Karpas-422 (cell line): ENCODE measurements at places on chromosomes 16 and 17.
A peak's percentile ranks its signal among the peaks of the same experiment; 100 is the strongest.

- DNase-seq: no peak
These were observed 8.6 kb downstream of the BAHCC1 start for GRCh38 chr17:81403671-81404534.

- no peak for DNase-seq
These were observed 26.9 kb upstream of the TIMP2 start for GRCh38 chr17:78951967-78952551.

DNA sequence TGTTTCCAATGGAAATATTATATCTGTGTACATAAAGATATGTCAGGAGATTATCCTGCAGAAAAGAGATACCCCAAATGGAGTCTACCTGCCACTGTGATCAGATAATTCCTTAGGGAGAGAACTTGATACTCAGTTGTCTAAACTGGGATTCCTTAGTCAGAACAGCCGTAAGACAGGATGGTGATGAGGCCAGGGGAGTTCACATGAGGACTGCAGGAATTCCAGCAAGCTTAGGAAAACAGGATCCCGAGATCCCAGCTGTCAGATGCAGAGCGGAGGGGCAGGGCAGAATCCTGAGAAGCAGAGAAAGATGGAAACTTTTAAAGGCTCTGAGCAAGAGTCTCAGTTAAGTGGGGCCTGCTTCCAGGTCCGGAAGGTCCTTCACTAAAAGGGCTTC lies 4.7 kb downstream of the KRABD2 start:
- no peak for DNase-seq

DNA sequence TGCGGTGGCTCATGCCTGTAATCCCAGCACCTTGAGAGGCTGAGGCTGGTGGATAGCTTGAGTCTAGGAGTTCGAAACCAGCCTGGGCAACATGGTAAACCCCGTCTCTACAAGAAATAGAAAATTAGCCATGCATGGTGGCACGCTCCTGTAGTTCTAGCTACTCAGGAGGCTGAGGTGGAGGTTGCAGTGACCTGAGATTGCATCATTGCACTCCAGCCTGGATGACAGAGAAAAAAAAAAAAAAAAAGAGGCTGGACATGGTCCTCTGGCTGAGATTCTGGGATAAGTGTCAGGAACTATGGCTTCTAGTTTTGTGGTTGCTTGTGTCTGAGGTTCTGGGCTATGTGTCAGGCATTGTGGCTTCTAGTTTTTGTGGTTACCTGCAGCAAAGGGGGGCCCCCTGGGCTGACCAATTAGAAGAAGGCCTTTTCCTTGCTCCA lies 7.0 kb downstream of the KSR1 start:
- no peak for DNase-seq

GRCh38 chr17:42512246-42512645 lies 23.8 kb upstream of the NAGLU start:
- DNase-seq: no peak

DNA sequence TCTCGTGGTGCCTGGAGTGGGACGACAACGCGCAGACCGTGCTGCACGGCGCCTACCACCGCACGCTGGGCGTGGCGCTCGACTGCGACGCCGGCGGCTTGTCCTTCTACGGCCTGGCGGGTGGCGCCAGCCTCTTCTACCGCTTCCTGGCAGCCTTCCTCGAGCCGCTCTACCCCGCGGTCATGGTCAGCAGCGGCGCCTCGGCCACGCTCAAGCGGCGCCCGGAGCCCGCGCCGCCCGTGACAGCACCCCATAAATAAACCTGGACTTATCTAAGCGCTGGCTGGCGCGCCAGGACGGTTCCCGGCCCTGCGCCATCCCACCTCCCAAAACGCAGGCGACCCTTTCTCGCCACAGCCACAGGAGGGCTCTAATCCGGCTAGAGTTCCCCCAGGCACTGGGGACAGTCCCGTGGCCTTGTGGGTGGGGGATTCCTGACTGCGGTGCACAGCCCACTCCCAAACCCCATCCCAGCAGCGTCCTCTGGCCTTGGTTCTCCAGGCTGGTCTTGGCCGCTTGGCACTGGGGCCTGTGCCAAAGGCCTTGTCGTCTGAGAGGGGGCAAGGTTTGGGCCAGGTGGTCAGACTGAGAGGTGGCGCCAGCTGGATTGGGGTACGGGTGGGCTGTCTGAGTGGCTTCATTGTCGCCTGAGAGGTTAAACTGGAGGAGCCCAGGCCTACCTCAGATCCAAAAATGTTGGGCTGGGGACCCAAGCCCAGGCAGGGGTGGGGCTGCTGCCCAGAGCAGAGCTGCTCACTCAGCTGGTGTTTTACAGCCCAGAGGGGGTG lies 10.1 kb upstream of the SLC16A5 start:
- peak; percentile 68 for DNase-seq

GRCh38 chr16:10098991-10099390 lies 83.2 kb downstream of the GRIN2A start:
- no peak for DNase-seq

- no peak for DNase-seq
These were observed 125.0 kb downstream of the HS3ST3A1 start for GRCh38 chr17:13476720-13477119.

DNA sequence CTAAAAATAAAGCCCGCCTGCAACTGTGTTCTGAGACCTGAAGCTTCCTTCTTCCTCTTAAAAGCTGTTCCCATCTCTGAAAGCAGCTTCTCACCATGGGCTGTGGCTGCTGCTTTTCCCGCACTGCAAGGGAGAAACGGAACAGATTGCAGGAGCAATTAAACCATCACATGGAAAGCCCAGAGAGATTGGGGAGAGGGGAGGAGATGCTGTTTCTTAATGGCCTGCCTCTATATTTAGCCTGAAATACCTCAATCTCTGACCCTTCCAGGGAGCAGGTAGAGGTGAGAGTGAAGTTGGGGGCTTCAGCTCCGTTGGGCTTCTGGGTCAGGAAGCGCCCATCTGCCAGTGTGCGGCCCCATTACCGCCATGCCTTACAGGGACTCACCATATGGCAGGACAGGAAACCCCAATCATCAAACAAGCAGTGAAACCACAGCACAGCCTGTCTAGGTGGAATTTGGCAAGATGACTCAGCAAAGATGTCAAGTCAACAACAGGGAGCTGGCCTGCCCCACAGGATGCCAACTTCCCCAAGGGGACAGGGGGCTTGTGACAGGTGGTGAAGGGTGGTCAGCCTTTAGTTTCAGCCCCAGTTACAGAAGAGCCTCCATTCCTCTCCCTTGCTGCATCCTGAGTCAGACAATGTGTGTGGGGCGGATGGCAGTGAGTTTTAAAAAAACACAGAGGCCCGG lies 286.6 kb upstream of the CCL2 start:
- no peak for DNase-seq

DNA sequence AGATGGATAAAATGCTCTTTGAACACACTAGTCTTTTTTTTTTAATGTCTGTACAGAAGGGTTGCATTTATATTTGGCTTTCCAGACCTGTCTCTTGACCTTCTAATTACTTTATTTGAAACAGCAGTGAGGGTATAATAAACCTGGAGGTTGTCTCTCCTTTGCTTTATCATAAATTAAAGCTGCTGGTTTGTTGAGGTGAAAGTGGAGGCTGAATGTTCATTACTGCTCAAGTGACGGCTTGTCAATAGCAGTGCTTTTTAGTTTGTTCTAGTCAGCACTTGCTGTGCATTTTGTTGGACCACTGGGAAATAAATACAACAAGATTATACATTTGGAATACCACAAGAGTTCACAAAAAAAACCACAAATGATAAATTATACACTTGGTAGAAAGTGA lies 264.2 kb downstream of the IRX3 start:
- DNase-seq: no peak

DNA sequence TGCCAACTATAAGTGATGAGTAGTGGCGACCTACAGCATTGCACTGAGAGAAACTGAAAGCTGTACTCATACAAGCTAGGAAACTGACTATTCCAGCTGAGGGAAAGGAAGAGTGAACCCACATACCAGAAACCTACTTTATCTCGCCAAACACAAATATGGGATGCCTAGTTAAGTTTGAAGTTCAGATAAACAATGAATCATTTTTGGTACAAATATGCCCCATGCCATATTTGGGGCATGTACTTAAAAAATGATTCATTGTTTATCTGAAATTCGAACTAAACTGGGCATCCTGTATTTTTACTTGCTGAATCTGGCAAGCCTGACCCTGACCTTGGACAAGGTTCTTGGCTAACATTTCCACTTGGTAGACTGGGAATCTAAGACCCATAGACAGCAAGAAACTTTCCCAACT lies 527.8 kb upstream of the PSMD7 start:
- no peak for DNase-seq

GRCh38 chr16:87356491-87356853 lies 27.1 kb downstream of the FBXO31 start:
- DNase-seq: no peak

DNA sequence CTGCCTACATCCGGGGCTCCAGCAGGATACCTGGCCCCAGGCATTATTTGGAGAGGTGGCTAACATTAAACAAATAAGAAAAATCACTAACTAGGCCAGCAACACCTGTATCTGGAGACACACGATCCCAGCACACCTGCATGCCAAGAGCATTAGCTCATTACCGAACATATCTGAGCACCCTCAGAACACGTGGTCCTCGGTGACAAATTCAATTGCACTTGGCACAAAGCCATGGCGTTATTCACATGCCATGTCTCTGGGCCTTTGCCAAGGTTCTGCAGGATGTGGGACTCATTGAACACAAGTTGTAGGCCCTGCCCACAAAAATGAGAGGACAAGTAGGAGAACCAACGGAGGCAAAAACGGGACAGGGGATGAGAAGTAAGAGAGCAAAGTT lies 552.3 kb downstream of the TOX3 start:
- no peak for DNase-seq

DNA sequence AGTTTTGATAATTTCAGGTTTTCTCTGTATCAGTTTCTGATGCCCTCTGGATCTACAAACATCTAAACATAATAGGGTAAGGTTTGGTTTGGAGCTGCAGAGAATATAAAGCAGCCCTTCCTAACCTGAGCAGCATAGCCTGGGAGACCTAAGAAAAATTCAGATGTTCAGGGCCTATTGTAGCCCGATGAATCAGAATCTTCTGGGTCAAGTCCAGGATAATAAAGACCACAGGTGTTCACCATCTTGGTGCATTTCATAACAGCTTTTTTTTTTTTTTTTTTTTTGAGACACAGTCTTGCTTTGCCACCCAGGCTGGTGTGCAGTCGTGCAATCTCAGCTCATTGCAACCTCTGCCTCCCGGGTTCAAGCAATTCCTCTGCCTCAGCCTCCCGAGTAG lies 19.7 kb upstream of the ARHGAP17 start:
- DNase-seq: no peak

- no peak for DNase-seq
These were observed 39.2 kb upstream of the SLC12A3 start for GRCh38 chr16:56825826-56826225.

GRCh38 chr17:44827863-44828262 lies 2.2 kb downstream of the GJC1 start:
- no peak for DNase-seq

DNA sequence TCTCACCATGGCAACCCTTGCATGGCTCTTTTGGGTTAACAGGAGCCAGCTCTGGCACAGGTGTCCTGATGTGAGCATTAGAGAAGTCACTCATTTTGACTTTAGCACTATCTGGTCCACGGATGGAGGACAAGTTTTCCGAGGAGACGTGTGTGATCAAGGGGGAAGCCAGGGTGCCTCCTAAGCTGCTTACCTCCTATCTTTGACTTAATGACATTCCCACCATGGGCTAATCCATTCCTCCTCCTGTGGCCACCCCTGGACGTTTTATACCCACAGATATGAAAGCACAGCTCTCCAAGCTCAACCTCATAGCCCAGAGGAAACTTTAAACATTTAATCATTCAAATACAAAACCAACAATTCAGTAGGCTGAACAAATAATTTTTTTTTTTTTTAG lies 18.8 kb downstream of the MPP2 start:
- no peak for DNase-seq

- DNase-seq: no peak
These were observed 73.3 kb downstream of the ABCC12 start for GRCh38 chr16:48082516-48082915.

DNA sequence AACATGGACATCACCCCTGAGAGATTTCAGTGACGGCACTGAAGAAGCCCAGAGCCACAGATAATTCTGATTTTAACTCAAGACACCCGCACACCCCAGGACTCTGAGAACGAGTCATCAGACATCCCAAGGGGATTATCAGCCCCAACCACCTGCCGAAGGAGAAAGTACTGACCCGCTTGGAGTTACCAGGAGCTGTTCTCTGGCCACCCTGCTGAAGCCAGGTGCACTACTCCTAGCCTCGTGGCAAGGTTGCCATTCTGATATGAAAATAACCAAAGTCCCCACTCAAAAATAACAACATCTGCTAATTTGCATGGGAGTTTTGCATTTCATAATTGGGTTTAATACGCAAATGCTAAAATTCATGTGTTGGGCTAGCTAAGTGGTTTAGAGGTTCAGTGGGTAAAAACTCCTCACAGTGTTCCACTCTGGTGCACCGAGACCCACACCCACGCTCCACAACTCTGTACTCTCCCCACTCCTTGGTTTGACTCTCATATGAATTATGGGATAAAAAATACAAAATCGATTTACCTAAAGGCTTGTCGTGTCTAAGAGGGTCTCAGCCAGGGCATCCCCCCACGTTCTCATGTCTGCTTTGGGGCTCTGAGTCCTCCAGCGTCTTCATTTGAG lies 143.0 kb upstream of the NOL11 start:
- DNase-seq: peak; percentile 47

- DNase-seq: no peak
These were observed 1406.0 kb upstream of the CDH8 start for GRCh38 chr16:63442246-63442645.

- DNase-seq: peak; percentile 90
These were observed 3.5 kb downstream of the LIMD2 start for GRCh38 chr17:63696381-63696961.

GRCh38 chr17:49858796-49859195 lies 10.9 kb upstream of the TAC4 start:
- DNase-seq: no peak

- DNase-seq: peak; percentile 91
These were observed 923 bp downstream of the GDPD3 start for GRCh38 chr16:30112197-30113030.

DNA sequence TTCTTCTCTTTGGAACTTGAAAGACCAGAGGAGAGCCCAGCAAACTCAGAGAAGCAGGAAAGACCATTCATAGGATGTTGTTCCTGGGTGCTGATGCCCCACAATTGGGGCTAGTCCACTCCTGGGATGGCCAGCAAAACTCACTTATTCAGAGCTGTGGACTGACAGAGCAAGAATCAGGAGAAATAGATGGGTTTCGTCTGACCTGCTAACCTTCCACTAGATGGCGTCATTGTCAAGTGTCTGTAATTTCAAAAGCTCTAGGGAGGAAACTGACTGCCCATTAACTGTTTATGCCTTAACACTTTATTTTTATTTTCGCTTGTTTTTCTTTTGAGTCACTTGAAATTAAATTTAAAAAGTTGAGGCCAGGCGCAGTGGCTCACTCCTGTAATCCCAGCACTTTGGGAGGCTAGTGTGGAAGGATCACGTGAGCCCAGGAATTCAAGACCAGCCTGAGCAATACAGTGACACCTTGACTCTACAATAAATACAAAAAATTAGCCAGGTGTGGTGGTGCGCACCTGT lies 28.7 kb upstream of the MILR1 start:
- DNase-seq: peak; percentile 87
